ENCODE measurements at places on chromosomes 12 and 14.

DNA sequence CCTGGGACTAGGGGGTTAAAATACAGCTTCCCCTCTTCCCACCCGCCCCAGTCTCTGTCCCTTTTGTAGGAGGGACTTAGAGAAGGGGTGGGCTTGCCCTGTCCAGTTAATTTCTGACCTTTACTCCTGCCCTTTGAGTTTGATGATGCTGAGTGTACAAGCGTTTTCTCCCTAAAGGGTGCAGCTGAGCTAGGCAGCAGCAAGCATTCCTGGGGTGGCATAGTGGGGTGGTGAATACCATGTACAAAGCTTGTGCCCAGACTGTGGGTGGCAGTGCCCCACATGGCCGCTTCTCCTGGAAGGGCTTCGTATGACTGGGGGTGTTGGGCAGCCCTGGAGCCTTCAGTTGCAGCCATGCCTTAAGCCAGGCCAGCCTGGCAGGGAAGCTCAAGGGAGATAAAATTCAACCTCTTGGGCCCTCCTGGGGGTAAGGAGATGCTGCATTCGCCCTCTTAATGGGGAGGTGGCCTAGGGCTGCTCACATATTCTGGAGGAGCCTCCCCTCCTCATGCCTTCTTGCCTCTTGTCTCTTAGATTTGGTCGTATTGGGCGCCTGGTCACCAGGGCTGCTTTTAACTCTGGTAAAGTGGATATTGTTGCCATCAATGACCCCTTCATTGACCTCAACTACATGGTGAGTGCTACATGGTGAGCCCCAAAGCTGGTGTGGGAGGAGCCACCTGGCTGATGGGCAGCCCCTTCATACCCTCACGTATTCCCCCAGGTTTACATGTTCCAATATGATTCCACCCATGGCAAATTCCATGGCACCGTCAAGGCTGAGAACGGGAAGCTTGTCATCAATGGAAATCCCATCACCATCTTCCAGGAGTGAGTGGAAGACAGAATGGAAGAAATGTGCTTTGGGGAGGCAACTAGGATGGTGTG lies 1.9 kb downstream of the GAPDH start:
- no peak for DNase-seq

DNA sequence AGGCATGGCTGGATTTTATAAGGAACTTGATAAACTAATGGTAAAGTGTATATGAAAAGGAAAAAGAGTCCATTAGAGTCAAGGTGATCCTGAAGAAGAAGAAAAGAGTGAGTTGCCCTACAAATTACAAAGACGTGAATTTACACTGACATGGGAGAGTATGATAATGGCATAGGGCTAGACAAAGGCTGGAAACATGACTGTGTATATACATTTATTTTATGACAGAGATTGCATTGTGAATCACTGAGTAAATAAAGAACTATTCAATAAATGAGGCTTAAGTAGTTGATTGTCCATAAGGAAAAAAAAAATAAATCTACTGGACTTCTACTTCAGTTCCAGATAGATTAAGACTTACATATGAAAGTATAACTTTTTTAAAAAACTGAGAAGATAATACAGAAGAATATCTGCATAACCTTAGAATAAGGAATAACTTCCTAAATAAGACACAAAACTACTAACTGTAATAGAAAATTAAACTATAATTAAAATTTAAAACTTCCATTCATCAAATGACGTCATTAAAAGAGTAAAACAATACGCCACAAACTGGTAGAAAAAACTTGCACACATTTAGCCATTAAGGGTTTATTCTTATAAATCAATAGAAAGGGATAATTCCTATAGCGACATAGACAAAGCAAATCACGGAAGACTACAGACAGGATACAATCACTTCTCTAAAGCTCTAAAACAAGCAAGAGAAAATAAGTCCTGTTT lies 278.5 kb downstream of the NOVA1 start:
- no peak for DNase-seq

- no peak for DNase-seq
Observed at GRCh38 chr12:115233891-115234543, 550.0 kb upstream of the TBX3 start.

GRCh38 chr12:10393291-10393690 lies 3.5 kb upstream of the KLRK1 start:
- no peak for DNase-seq

- no peak for DNase-seq
Observed at GRCh38 chr14:52871606-52872005, 79.2 kb downstream of the FERMT2 start.

DNA sequence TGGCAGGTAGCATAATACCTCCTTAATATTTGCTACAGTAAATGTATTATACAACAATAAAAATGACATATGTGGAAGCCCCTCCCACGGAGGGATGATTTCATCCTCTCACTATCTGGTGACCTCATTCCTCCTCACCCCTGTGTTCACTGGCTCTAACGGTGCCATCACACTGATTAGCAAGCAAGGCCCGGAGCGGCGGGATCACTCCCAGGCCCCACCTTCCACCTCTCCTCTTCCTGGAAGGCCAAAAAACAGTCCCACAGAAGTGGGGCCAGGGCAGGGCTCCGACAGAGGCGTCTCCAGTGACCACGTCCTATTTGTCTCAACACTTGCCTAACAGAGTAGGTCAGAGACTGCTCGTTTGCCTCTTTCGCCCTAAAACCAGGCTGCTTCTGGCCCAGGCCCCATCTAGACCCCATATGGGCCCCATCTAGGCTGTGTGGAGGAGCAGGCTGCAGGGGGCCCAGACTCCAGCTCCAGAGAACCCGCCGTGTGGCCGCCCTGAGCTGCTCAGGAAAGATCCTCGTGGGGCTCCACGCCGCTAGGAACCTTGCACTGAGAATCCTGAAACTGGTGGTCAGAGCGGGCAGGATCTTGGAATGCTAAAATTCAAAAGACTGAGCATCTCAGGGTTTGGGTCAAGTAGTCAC lies 3.7 kb downstream of the SELPLG start:
- DNase-seq: no peak

DNA sequence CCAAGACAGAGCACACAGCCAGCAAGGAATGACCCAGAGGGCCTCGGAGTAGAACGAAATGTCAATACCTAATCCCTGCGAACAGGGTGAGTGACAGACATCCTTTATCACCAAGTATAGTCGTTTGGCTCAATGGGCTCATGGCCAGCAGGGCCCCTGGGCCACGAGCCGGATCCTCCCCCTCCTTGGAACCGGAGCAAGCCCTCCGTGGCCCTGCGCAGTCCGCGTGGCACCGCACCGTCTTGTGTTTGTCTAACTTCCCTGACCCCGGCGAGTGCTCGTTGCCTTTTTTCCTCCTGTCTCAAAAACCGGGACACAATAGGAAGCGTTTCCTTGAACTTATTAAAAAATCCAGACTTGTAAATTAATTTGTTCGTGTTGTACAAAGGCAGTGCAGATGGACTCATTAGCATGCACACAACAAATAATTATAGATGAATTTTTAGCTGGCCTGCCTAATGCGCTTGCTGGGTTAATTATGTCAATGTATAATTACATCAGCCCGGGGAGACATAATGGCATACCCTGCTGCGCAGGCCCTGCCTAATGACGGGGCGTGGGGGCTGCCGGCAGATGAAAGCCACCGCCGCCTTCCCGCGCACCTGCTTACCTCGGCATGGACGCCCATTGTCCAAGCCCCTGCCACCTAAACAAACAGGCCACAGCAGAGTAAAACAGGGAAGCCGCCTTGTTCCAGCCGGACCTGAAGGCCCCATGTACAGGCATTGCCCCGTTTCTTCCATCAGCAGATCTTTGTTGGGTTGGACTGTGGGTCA lies 81.6 kb downstream of the PHETA1 start:
- DNase-seq: no peak

GRCh38 chr14:104800771-104801519 lies at the start of gene ZBTB42:
Gene ZBTB42 (plus strand): TSS chr14:104801101. CDS start chr14:104801198, 97 bp downstream.
- DNase-seq: peak; percentile 28

All from stimulated activated CD8-positive, alpha-beta memory T cell treated with anti-CD3 and anti-CD28 coated beads, Interleukin-2, amount 100 ng/mL, for 1 hour (primary cell).